Cerebellum (tissue), 4 donors: ENCODE measurements at places on chromosomes 1 and 21. TPM values are rescaled to one million over a fixed set of nuclear protein-coding genes. Genes with fewer than 3 reads are reported as not detected.

Gene LCE1B
- total RNA-seq, result not detected

Gene XCL1
- not detected for total RNA-seq

Gene S100A14
- not detected for total RNA-seq

Gene TRIM67
- 29.4 TPM for total RNA-seq

Gene ZNF669
- total RNA-seq, result 15.3 TPM

Gene KRTAP27-1
- not detected for total RNA-seq

Gene MFSD2A
- 18.9 TPM for total RNA-seq

Gene SLC2A5
- total RNA-seq, result 1.2 TPM

Gene ZNF593OS
- total RNA-seq, result 1.5 TPM

Gene BCAN
- total RNA-seq, result 106 TPM

Gene ICOSLG
- total RNA-seq, result 0.91 TPM

Gene RGS4
- 9.5 TPM for total RNA-seq

Gene SLC9C2
- 3.3 TPM for total RNA-seq

Gene B4GALT2
- 59.3 TPM for total RNA-seq

Gene HSD3B1
- not detected for total RNA-seq

Gene GBP2
- total RNA-seq, result 0.54 TPM

Gene KRTAP19-3
- total RNA-seq, result not detected

Gene NHLH1
- total RNA-seq, result 14.3 TPM

Gene ADCY10
- 0.27 TPM for total RNA-seq

Gene CHRM3
- total RNA-seq, result 41.6 TPM

Gene PAPPA2
- total RNA-seq, result 5.4 TPM

Gene SLC16A4
- 20.8 TPM for total RNA-seq

Gene ELF3
- total RNA-seq, result 0.73 TPM

Gene GJA4
- total RNA-seq, result 3.8 TPM

Gene G0S2
- 1.2 TPM for total RNA-seq

Gene LRRC53
- total RNA-seq, result 0.27 TPM

Gene CFHR1
- total RNA-seq, result not detected

Gene CYP4B1
- total RNA-seq, result 0.27 TPM
